ENCODE measurements at places on chromosomes 11 and 22.
A peak's percentile ranks its signal among the peaks of the same experiment; 100 is the strongest.

- DNase-seq: no peak
Measured at GRCh38 chr22:46092670-46093410, 57.5 kb upstream of the PPARA start.

DNA sequence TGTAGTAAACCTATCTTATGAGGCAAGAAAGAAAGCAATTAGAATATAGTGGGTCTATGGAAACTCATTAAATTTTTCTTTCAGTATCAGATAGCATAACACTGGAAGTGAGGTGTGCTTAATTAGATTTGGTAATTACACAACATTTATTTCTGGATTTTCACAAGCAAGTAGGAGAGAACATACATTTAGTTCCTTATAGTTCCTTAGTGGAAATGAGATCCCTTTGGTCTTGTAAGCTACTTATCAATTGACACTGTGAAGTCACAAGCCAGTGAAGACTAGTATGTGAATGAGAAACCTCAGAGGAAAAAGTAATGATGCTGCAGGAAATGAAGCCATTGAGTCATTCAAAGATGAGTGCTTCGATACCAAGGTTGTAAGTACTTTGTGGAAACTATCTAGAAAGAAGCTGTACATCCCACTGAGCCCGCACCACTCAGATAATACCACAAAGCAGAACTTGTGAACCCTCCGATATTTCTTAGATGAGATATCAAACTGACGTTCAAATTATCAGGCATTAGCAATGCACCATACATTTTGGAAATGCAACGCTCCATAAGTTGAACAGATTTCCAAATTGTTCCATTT, 53.5 kb downstream of the ENTHD1 start:
- no peak for DNase-seq

DNA sequence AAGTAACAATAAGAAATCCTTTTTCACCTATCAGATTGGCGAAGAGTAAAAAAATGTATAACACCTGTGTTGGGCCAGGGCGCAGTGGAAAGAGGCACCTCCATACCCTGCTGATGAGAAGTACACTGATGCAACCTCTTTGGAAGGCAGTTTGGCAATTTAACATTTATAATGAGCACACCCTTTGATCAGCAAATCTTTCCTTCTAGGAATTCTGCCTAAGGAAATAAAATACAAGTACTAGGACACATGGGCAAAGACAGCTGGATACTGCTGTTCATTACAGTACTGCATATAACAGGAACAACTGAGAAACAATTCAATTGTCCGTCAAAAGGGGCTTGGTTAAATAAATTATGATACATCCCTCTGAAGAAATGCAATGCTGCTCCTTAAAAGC, 110.1 kb downstream of the RPL27A start:
- DNase-seq: no peak

DNA sequence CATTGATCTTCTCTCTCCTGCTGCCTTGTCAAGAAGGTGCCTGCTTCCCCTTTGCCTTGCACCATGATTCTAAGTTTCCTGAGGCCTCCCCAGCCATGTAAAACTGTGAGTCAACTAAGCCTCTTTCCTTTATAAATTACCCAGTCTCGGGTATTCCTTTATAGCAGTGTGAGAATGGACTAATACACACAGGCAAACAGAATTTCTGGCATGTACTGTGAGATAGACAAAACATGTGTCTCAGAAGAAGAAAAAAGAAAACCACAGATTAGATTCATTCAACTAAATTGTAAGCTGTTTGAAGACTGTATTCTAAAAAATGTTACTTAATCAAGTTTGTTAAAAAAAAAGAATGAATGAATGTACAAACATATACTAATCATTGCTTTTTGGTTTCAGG, 1.5 kb upstream of the MMP20 start:
- no peak for DNase-seq

DNA sequence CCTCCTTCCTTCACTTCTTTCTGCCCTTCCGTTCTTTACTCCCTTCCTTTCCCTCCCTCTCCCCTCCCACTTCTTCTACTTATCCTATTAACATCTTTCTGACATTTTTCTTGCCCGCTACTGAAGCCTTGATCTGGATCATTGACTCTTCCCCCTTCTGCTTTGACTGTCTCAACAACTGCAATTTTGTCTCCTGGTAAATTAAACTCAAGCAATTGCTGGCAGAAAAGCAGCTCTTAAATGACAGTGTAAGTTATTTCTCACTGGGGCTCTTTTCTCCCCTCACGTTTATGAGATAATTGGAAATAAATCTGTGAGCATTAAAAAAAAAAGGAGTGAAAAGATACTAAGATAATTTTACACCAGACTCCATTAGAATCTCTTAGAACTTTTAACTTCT, 120.0 kb downstream of the SLC17A6 start:
- DNase-seq: no peak

DNA sequence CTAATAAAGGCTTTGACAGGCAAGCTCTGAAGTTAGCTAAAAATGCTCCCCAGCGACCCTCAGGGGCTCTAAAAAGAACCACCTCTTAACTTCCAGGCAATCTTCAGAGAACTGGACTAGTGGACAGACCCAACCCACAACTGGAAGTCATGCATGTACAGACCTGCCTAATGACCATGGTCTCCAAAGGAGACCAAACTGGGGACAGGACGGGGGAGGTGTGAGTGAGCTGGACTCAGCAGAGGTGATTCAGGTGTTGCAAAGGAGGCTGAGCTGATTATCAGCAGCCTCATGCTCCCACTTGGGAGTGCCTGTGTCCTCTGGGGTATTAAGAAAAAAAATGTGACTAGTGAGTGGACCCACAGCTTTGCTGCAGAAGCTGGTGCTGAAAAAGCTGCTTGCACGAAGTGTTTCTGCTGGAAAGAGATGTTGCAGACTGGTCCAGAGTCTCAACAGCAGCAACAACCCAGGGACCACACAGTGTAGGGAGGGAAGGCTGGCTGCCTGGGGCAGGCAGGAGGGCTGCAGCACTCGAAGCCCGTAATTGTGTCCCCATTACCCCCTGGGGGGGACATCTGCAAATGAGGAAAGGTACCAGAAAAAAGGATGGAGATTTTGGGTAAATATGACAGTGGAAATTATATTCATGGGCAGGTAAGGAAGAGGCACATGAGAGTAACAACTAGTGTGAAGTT, 35.3 kb downstream of the PITPNB start:
- DNase-seq: no peak

- no peak for DNase-seq
Measured at GRCh38 chr22:49206281-49206680, 621.4 kb downstream of the BRD1 start.

- DNase-seq: no peak
Measured at GRCh38 chr11:36594316-36594989, at the start of gene IFTAP. IFTAP (plus strand) TSS chr11:36594502; CDS start chr11:36610104, 15,602 bp downstream.

- DNase-seq: no peak
Measured at GRCh38 chr22:44618400-44618799, 83.6 kb upstream of the PRR5 start.

- DNase-seq: no peak
Measured at GRCh38 chr11:2882396-2883110, 3.0 kb downstream of the CDKN1C start.

DNA sequence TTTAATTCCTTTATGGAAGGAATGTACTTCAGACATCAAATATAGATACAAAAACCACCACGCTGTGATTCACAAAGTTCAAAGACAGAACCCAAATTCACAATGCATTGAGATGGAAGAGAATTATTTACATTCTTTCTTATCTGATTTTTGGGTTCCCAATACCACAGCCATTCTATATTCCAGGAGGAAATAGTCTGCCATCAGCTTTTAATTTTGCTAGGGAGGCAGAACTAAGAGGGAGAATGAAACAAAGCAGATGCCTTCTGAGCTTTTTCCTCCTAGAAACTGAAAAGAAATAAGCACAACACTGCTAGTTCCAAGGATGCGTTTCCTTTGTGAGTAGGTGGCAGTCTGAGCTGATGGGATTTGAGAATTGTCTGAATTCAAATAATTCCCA, 283.0 kb upstream of the NARS2 start:
- no peak for DNase-seq

DNA sequence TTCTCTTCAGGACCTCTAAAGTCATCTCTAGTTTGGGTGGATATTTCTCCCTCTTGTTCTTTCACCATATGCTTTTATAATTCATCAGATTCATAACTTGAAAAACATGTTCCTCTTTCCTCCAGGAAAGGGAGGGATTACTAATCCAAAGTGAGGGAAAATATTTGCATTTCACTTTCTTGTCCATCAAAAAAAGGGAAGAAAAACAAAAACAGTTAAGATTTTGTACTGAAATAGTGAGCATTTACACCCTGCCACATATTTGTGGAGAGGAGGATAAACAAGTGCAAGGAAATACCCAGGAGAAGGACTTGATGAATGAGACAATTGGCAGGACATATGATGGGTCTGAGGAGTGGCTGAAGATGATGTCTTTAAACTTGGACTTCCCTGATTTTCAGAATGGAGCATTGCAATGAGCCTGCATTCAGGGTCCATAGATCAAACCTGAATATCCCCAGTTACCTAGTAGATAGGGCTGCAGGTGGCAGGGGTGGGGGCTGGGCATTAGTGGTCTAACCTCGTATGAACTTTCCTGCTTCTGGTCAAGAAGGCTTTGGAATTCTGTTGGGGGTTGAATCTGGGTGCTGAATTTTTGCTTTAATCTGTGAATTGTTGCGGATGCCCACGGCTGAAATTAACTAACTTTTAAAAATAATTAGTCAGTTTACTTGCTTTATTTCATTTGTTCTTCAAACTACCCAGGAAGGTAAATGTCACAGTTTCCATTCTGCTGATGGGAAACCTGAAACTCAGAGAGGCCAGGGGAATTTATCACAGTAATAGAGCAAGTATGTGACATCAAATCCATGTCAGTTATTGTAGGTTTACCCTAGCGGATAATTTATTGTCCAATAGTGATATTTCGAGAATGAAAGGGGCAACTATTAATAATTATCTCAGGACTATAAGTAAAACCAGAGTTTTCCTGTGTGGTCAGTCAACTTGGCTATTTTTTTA, 36.9 kb upstream of the TMEM123 start:
- no peak for DNase-seq

GRCh38 chr22:48960980-48961660, 866.6 kb downstream of the BRD1 start:
- no peak for DNase-seq

GRCh38 chr11:86699040-86699791, 26.8 kb upstream of the ME3 start:
- no peak for DNase-seq

DNA sequence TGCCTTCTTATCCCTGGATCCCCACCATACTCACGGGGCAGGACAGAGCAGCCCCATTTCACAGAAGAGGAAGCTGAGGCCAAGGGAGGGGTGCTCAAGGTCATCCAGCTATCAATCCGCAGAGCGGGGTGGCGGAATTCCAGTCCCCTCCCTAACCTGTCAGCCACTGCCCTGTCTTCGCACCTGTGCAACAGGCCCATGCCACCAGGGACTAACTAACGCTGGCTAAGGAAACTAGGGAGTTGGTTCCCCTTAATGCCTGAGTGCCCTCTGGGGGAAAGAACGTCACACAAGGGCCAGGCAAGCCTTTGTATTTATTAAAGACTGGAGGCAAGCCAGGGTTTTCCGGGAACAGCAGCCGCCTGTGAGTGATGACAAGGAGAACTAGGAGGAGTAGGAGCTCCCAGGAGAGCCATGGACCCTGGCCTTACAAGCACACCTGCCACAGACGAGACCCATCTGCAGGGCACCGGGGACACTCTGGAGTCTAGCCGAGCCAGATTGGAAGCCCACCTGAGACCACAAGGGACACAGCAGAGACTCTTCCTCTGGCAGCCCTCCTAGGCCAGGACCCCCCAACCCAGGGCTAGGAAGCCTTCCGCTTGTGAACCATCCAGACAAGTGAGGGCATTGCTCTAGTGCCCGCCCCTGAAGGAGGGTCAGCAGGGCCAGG, 64.4 kb downstream of the MYH9 start:
- no peak for DNase-seq

- DNase-seq: no peak
Measured at GRCh38 chr11:106983991-106984390, 34.3 kb downstream of the GUCY1A2 start.

DNA sequence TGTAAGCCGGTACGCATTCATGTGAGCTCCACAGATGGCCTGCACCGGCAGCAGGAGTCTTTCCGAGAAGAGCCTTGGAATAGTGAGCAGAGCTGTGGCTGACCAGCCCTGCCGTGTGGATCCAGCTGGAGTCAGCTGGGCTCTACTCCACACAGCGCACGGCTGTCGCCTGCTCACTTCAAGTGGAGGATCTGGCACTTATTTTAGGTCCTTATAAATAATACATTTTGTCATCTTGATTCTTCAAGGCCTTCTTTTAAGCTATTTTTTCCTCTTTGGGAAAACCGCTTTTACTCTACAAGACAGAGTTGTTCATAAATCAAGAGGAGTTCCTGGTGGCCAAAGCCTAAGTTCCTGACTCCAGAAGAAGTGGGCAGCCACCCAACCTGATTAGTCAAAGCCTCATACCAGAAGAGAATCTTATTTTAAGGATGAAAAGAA, 93.8 kb downstream of the KCNC1 start:
- DNase-seq: no peak

DNA sequence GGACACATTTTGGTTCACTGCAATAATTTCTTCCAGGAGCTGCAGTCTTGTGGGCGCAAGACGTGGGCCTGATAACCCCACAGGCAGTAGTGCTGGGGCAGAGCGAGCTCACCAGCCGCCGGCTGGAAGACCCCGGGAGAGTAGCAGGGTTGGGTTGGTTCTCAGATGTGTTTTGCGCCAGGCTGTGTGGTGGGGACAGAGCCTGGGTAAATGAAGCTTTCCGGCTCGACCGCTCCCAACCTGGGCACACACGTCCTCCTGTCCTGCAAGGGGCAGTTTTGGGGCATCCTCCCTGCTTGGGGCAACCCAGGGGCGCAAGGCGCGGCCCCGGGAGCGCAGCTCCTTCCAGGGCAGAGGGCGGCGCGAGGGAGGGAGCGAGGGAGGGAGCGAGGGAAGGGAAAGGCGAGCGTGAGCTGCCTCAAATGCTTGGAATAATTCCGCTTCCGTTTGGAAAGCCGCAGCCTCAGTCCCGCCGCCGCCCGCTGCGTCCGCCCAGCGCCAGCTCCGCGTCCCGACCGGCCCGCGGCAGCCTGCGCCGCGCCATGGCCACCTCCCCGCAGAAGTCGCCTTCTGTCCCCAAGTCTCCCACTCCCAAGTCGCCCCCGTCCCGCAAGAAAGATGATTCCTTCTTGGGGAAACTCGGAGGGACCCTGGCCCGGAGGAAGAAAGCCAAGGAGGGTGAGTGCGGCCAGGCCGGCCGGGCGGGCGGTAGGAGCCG, at the start of gene PARVA:
Gene PARVA (plus strand): TSS at position 466 of the 718 bp plus-strand sequence. CDS start 77 bp downstream, at position 543.
- DNase-seq: no peak

GRCh38 chr11:27228906-27229290, 134.1 kb downstream of the CCDC34 start:
- no peak for DNase-seq

GRCh38 chr11:67584205-67584880, 731 bp downstream of the GSTP1 start:
- DNase-seq: peak; percentile 58

GRCh38 chr11:117394221-117394925, 66.7 kb downstream of the CEP164 start:
- DNase-seq: no peak

- no peak for DNase-seq
Measured at GRCh38 chr22:38162881-38163843, 18.5 kb downstream of the PLA2G6 start.

GRCh38 chr11:111605681-111606080, 3.4 kb downstream of the SIK2 start:
- no peak for DNase-seq

- DNase-seq: no peak
Measured at GRCh38 chr11:68935066-68935465, 31.4 kb downstream of the IGHMBP2 start.
